ENCODE measurements at places on chromosomes 2 and 18. TPM values are rescaled to one million over a fixed set of nuclear protein-coding genes. Genes with fewer than 3 reads are reported as not detected.

- no peak for DNase-seq
Observed at GRCh38 chr18:55220523-55220922, 261.3 kb upstream of the CCDC68 start.

DNA sequence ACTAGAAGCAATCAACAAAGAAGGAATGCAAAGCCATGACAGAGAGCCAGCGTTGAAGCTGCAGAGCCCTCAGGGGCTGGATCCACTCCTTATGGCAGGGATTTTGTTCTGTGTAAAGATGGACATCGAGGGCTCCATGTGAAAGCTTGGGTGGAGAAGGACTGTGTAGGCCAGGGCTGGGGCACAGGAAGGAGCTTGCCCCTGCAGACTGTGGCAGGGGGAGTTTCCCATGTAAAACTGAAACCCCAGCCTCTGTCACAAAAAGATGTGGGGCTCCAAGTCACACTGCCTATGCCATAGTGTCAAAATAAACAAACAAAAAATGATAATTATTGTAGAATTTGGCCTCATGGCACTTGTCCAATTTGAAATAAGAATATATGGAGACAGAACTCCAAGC lies 408.7 kb upstream of the HS6ST1 start:
- DNase-seq, result no peak

Gene ABCG5
- total RNA-seq, result not detected

Gene LNPK
- 33.4 TPM for total RNA-seq

Gene NAGK
- 105 TPM for total RNA-seq

DNA sequence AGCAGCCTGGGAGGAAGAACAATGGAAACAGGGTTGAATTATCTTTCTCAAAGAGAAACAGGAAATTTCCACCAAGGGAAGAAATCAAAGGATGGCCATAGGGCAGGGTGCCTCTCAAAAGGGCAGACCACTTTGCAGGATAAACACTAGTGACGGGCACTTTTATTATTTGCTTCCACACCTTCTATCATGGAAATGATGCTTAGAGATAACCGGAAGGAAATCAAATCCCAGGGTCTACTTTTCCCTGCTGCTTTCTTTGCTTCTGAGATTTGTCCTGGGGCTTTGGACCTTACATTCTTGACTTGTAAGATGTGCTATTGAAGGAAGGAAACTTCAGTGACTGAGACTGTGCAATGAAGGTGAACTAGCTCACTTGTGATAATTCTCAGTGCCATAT lies 1.1 kb upstream of the SCN9A start:
- DNase-seq, result no peak

DNA sequence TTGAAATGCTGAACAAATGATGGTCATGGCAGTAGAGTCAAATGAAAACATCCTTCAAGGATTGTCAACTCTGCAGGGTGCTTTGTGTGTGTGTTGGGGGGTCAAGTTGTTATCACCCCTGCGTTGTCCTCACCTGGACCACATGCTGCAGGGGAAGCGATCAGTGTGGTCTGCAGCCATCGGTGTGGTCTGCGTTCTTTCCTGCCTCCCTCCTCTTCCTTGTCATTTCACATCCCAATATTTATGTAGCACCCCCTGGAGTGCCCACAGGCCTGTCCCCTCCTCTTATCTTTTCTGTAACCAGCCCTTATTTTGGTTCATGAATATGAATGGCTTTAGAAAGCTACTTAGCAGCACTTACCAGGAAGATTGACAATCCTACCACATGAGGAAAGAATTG lies 38.9 kb downstream of the UGP2 start:
- DNase-seq, result no peak

- no peak for DNase-seq
Observed at GRCh38 chr2:187051350-187051749, 202.4 kb upstream of the ZSWIM2 start.

Gene RNF125
- 8.9 TPM for total RNA-seq

Gene LHCGR
- total RNA-seq, result not detected

DNA sequence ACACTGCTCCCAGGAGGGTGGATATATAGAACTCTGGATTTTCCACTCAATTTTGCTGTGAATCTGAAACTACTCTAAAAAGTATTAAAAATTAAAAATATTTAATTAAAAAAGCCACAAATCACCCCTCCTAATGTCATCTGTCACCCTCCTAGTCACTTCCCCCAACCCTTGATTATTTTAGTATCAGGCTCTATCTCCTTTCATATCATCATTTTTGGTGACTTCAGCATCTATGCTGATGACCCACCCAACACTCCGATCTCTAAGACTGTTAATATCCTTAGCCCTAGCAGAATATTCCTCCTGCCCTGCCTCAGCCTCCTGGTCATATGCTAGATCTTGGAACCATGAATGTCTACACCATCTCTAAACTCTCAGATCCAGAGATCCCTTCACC lies 128.3 kb upstream of the SLC1A4 start:
- DNase-seq, result no peak

DNA sequence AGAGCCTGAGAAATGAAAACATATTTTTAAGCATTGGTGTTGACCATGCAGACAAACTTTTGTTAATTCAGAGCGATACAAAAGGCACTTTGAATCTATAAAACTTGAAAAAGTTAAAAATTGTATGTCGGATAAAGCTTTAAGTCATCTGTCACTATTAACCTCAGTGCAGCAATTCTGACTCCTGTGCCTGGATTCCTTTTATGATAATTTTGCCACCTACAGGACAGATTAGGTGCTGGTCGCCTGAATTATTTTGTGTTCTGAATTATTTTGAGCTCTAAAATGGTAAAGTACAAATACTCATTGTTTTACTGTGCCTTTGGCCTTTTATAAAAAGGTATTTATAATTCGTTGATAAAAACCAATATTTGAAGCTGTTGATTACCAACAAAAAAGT lies 19.4 kb upstream of the RNF138 start:
- DNase-seq, result no peak

- no peak for DNase-seq
Observed at GRCh38 chr2:120767486-120768005, 31.9 kb downstream of the GLI2 start.

DNA sequence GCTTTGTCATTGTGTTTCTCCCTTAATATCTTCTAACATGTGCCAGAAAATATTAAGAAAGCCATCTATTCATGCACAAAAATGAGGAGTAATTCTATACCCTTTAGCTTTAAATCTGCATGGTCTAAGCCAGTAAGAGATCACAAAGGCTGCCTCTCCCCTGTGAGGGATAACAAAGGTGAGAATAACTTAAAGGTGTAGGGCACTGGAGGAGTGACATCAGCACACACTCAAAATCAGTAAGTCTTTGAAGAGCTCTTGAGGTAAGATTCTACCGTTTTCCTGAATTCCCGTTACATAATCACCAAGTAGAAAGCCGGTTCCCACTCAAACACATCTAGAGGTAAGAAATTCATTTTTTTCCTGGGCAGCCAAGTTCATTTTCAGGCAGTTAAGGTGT lies 123.9 kb upstream of the SULT1C3 start:
- DNase-seq, result no peak

GRCh38 chr2:182133195-182133891 lies 147.7 kb downstream of the PPP1R1C start:
- no peak for DNase-seq

DNA sequence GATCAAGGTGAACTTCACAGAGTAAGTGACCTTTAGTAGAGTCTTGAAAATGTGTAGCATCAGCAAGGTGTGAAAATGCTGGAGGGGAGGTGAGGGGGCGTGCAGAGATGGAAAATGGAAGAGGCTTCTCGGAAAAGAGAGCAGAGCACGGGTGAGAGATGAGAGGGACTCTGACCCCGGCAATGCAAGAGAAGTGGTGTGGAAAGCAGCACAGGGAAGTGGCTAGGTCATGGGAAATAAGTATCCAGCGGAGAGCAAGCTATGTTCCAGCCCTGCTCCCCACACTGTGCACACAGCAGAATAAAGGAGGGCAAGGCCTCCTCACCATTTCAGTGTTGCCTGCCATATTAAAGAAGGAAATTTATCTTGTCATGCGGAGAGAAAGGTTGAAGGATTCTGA lies 241.7 kb upstream of the DOK6 start:
- no peak for DNase-seq

GRCh38 chr18:67379981-67380380 lies 136.5 kb downstream of the DSEL start:
- no peak for DNase-seq

Gene FZD7
- 5.9 TPM for total RNA-seq

DNA sequence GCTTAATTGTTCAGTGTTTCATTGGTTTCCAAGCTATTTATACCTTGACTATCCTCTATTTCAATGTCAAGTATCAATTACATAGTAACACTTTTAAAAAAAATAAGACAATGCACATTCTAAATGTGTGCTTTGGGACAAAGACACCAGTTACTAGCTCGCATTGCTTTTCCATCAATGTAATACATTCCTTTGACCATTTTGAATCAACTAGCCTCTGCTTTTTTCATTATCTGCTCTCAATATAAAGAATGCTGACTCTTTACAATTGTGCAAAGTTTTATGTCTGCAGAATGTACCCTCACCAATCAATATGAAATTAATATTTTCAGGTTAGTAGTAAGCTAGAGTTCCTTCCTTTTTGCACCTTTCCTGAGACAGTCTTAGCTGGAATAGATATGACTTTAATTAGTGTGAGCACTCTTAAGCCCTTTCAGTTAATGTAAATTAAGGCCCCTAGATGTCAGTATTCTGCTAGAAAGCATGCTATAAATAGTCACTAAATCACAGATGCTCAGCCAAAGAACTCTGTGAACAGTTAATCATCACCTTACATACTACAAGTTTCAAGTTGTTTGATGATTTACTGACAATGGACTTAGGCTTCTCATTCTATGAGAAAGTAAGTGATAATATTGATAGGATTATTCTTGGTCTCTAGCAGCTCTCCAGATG lies 413.6 kb downstream of the PTH2R start:
- DNase-seq, result no peak

Gene CDCA7
- total RNA-seq, result 23.0 TPM

DNA sequence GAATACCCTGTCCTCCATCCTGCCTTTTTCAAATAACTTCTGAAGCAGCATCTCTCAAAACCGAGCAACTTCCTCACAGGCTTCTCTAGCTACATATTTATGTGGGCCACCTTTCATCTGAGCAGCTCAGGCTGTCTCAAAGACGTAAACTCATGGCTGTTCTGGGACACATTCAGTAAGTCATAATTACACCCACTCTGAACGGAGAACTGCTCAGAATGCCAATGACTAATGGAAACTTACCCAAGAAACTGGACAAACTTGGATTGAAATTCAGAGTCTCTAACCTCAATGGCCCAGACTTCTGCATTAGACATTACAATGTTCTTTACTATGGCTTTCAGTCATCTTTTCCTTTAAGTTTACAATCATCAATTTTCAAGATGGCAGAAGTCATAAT lies 145.2 kb downstream of the RAD51AP2 start:
- DNase-seq, result no peak

- no peak for DNase-seq
Observed at GRCh38 chr18:74519320-74520095, 14.8 kb upstream of the CNDP1 start.

Gene NCKAP5
- total RNA-seq, result 2.3 TPM

- DNase-seq, result no peak
Observed at GRCh38 chr2:176392744-176393414, 123.6 kb downstream of the MTX2 start.

DNA sequence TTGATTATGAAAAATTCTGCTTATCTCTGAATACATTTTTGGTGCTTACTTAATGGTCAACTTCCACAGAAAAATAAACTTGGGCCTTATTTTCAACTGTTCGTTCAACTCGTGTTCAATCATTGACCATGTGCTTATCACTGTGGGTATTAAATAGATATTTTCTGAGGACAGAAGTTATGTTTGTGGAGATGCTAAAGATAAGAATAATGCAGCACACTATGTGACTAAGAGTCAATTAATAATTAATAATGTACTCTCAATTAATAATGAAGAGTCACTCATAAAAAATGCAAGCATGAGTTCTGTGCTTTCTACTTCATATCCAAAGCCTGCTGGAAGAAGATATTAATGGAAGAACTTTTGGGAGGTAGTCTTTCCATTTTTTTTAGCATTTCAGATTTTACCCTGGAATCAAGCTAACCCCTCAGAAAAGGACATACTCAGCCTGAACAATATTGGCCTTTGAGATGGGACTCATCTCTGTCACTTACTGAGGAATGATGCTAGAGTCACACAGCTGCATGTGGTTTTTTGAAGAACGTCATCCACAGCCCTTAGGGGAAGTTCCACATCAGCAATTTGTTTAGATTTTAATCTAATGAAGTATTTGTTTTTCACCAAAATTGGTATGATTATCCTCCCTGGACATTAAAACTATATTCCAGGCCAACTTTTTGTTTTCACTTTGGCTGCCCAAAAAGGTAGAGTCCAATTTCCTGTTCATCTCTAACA lies 191.9 kb upstream of the CRIM1 start:
- DNase-seq, result no peak

GRCh38 chr2:55176094-55176415 lies 56.0 kb downstream of the CLHC1 start:
- DNase-seq, result no peak

Gene CPO
- total RNA-seq, result not detected

DNA sequence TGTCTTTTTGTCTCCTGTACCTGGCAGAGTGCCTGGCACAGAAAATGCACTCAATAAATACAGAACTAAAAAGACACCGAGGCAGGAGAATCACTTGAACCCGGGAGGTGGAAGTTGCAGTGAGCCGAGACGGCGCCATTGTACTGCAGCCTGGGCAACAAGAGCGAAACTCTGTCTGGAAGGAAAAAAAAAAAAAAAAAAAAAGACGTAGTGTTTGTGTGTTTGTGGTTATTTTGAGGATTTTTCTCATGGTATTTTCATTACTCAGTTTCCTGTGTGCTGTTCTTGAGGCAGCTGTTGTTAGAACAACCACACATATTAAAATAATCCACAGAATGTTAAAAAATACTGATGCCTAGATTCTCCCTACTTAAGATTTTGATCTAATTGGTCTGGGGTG lies 519.2 kb upstream of the SPHKAP start:
- no peak for DNase-seq
